ENCODE measurements at places on chromosomes 3 and 15.

DNA sequence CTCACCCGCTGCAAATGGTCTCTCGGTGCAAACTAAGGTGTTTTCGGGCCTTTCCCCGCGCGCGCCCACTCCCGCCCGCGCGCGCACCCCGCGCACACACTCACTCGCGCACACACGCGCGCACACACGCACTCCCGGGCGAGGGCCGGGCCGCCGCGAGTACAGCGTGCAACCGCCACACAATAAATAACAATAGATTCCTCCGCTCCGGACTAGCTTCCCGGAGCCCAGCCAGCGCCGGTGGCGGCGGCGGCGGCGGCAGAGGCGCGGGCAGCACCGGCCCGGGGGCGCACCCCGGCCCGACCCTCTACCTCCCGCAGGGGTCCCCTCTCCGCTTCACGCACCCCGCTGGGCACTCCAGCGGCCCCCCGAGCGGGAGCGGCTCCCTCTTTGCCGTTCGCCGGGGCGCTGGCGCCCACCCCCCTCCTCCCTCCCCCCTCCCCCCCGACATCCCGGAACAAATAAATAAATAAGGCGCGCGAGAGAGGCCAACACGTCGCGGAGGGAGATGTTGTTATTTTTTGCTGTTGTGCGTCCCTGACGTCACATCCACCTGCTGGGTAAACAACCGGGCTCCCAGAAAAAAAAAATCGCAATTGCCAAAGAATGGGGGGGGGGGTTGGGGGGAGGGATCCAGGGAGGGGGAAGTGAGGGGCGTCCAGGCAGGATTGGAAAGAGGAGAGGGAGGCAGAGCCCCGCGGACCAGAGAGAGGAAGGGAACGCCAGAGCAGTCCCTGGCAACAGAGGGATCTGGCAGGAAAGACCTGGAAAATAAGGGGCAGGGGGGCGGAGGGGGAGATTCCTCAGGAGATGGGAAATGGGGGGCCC lies at the start of gene FOXP1:
Gene FOXP1, minus strand, starts transcription at position 163 of the 828 bp plus-strand sequence. CDS start 385,347 bp downstream, outside the sequence.
- DNase-seq, result peak; percentile 82

GRCh38 chr15:69165637-69166025 lies 5.2 kb downstream of the GLCE start:
- DNase-seq, result no peak

- no peak for DNase-seq
These were observed 895.5 kb downstream of the ROBO2 start for GRCh38 chr3:77935418-77935817.

- no peak for DNase-seq
These were observed 526 bp downstream of the RMDN3 start for GRCh38 chr15:40754574-40754882.

DNA sequence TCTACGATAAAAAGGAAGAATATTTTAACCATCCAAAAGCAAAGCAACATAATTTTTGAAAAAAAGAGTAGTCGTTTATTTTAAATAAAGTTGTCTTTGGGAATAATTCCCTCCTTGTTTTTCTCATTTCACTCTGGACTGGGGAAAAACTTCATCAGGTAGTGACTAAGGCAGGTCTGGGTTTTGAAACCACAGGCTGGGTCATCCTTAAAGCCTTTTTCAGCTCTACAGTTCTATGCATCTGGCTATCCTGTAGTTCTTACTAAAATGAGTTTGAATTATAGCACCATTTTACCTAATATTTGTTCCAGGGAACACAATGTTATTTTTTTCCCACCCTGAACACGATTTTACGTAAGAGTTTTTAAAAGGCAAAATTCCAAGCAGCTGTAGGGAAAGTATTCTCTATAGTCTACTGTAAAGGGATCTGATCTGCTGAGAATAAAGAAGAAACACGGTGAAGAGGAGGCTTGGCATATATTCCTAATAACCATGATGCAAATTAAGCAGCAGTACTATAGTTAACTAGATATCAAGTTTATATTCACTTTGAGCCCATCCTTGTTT lies 107.7 kb downstream of the OSBPL10 start:
- no peak for DNase-seq

GRCh38 chr3:114584734-114585371 lies 291.0 kb downstream of the TIGIT start:
- DNase-seq, result no peak

GRCh38 chr15:55742498-55742926 lies 440 bp downstream of the PRTG start:
- peak; percentile 12 for DNase-seq

DNA sequence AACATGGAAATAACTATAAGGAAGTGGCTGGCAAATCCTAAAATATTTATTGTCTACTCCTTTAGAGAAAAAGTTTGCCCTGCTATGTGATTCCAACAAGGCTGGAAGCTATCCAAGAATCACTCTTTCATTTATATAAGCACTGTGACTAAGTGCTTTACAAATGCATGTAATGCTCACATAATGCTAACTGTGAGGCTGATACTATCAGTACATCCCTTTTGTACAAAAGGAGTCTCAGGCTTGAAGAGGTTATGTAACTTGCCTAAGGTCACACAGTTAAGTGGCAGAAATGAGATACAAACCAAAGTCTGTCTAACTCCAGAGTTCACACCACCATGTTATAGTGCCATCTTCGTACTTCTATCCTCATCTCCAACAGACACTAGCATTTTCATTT lies 17.0 kb downstream of the TOPBP1 start:
- DNase-seq, result no peak

- no peak for DNase-seq
These were observed 96.2 kb upstream of the NR2F2 start for GRCh38 chr15:96234109-96234892.

- no peak for DNase-seq
These were observed 525.5 kb downstream of the ZIC1 start for GRCh38 chr3:147934451-147935180.

GRCh38 chr3:115857518-115858136 lies 234.3 kb downstream of the GAP43 start:
- DNase-seq, result no peak

DNA sequence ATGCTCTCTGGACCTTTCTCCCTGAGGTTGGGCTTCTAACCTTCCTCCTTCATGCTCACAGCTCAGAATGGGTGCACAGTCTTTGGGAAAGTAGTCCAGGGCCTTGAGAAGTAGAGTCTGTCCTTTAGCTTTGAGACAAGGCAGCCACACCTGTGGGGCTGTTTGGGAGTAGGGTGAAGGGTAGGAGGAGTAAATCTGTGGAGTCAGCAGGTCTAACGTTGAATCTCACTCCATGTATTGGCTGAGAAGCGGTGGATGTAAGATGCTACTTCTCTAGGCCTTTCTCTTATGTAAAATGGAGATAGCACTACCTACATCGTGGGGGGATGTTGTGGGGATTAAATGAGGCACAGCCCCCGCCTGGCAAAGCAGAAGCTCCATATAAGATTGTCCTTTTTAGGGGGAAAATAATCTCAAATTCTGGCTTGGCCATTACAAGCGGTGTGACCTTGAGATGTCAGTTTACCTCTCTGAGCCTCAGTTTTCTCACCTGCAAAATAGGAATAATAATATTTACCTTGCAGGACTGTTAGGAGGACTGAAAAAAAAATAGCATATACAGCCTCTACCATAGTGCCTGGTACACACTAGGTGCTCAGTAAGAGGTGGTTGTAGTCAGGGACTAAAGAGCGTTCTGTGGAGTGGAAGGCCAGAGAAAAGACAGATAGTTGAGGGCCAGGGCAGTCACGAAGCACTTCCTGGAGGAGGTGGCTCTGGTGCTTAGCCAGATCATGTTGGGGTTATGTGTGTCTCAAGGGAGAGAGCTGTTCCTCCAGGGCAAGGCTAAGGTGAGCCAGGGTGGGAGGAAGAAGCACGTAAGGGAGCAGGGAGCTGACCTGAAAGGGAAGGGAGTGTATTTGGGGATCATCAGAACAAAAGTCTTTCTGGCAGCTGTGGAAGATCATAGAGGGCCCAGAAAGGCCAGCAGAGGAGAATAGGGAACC lies 82.8 kb upstream of the MRPS22 start:
- DNase-seq, result no peak

GRCh38 chr15:57643826-57644225 lies 52.1 kb downstream of the MYZAP start:
- DNase-seq, result no peak

DNA sequence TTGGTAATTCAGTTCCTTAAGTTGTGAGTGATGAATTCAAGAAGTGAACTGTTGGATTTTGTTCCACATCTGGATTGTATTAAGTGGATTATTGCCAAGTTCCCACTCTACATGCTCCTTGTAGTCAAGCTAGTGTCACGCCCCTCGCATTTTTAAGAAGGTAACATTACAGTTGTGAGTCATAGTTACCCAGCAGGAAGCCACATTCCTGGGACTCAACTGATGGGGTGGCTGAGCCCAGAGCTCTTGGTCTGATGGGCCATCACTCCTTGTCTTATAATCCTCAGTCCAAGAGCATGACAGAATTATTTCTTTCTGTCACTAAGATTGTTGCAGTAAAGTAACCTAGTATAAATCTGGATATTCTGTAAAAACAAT lies 102.7 kb downstream of the PTPRG start:
- DNase-seq, result no peak

GRCh38 chr3:66819993-66820501 lies 178.1 kb upstream of the KBTBD8 start:
- peak; percentile 89 for DNase-seq

DNA sequence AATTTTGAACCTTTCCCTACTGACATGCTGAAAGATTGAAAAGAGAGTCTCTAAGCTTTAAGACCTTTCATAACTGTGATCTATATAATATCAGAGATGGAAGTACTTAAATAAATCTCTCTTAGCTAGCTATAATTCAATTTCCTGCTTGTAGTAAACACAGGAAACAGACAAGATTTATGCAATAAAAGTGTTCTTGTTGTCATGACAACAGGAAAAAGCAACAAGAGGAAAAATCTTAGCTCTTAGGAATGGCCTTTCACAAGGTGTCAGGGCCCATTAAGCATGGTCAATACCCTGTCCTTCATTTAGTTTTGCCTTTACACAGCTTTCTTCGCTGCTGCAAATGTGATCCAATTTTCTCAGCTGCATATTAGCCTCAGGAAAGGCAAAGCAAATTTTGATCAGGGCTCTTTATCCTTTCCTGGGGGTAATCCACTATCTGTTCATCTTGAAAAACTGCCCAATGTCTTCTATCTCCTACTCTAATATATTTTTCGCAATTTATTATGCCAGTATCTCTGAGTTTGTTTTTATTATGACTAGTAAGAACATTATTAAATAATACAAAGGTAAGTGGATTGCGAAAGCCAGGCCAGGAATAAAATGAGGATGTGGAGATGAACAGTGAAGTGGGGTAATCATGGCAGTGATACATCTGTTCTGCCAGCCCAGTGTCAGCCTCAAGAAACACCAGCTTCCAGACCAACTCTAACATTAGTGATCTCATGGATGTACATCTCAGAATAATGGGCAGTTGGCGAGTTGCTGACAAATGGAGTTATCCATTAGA lies 28.7 kb downstream of the SIDT1 start:
- no peak for DNase-seq

DNA sequence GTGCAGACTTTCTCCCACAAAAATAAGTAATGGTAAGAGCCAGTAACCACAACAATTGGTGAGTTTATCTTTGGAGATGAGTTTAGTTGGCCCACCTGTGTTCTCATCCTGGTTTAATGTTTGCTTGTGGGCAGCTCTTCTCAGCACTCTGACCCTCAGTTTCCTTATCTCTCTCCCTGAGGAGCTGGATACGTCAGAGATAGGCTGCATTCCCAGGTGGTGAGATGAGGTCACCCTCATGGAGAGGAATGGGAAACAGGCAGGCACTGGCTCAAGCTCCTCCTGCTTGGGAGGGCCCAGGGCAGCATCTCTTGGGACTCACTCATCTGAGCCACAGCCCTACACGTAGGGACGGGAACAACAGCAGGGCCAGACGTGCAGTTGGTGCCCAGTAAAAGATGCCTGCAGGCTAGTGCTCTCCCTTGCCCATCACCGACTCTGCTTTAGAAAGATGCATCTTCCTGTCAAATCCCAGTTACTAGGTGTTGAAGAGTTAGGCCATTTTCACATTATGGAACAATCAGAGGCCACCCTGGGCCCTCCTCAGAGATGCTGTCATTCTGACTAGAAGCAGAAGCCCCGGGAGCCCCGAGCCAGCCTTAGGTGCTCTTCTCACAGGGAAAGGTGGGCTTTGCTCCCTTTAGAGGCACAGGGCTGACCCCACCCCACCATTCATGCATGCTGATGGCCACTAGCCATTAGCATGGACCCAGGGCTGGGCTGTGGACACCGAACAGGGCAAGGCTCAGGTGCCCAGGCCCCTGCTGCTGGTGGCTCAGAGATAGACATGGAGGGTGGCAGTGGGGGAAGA lies 59.7 kb downstream of the GRIP2 start:
- DNase-seq, result no peak

DNA sequence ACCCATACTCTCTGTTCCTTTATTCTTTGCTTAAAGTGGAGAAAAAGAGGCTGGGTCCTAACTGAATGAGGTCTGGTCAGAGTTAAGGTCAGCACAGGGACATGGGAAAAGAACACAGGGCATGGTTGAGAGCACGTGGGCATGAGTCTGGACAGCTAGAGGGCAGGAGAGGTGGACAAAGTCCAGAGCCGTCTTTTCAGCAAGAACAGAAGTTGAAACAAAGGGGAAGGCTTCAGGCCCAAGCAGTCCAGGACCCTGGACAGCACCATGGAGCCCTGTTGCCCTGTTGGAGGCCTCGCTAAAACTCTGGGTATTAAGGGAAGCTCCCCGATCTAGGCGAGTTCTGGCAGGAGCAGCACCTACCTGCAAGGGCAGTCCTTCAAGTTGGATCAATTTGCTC lies 50.7 kb downstream of the XYLB start:
- no peak for DNase-seq

DNA sequence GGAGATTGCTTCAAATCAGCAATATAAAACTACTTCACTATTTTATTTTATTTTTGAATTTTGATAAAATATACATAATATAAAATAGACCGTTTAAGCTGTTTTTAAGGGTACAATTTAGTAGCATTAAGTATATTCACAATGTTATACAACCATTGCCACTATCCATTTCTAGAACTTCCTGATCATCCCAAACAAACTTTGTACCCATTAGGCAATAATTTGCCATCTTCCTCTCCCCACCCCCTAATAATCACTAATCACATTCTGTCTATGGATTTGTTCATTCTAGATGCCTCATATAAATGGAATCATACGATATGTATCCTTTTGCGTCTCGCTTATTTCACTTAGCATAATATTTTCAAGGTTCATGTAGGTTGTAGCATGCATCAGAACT lies 28.9 kb downstream of the FANCD2 start:
- no peak for DNase-seq
